Endodermal cell (in vitro differentiated cells): ENCODE measurements at places on chromosomes 6 and 20.

GRCh38 chr6:155186052-155186658 is 77.7 kb upstream of the CLDN20 start:
- DNase-seq = peak; percentile 67

- no peak for DNase-seq
Observed at GRCh38 chr20:4151991-4152695, 136.8 kb upstream of the RNF24 start.

- DNase-seq = no peak
Observed at GRCh38 chr6:70520575-70520974, 46.2 kb upstream of the SDHAF4 start.

DNA sequence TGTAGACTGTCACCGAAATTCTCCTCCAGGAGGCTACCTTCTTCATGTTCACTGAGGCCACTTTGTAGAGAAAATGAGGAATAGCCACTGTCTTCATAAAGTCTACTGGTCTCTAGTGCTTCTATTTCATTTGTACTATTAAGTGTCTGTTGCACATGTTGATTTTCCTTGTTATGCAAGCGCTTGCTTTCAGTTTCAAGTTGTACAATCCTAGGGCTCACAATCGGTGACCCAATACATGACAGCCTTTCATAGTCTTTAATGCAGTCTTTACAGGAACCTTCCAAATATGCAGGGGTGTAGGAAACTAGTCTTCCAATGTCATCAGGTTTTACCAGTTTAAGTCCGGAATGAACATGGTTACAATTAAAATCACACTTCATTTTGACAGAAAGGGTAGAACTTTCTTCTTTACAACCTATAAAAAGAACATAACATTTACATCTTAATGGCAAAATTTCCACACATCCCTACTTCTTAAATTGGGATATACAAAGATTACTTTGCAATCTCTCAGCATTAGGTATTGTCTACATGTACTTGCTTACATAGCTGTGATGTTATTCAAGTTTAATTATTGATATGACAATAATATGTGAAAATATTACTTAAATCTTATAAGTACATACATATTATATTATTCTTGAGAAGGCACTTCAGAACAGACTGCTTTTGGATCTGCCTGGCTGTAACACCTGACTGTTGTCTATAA is 7.5 kb downstream of the FBXO5 start:
- no peak for DNase-seq

DNA sequence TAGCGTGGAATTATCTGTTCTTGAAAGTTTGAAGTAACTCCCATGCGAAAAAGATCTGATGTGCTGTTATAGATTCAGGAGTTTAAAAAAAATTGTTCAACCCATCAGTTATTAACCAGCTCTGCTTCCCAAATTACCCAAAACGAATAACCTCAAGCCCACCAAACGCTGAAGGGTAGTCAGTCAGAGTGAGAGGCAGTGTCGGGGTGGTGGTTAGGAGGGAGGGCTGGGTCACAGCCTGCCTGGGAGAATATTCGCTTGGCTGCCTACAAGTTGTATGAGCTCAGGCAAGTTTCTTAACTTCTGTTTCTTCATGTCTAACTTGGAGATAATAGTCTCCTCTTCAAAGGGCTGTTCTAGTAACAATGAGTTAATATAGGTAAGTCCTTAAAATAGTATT is 114.6 kb downstream of the JPH2 start:
- no peak for DNase-seq

DNA sequence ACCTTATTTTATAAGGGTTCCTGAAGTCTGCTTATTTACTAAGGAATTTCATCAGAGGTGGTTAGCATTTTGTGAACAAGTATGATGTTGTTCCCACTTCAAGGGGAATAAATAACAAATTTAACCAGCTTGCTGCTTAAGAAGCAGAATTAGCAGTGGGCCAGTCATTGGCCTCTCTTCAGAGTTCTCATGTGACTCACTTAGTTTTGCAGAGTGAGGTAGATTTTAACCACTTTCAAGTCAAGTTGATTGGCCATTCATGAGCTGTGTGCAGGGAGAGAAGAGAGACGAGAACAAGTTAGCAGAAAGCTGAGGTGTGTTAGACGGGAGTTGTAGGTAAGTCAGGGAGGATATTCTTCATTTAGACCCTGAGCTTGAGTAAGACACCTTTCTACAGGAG is 18.1 kb downstream of the TOP1 start:
- DNase-seq = no peak

GRCh38 chr6:112806163-112806865 is 459.2 kb downstream of the RFPL4B start:
- no peak for DNase-seq

- peak; percentile 69 for DNase-seq
Observed at GRCh38 chr6:90890683-90891330, 303.9 kb upstream of the MAP3K7 start.

DNA sequence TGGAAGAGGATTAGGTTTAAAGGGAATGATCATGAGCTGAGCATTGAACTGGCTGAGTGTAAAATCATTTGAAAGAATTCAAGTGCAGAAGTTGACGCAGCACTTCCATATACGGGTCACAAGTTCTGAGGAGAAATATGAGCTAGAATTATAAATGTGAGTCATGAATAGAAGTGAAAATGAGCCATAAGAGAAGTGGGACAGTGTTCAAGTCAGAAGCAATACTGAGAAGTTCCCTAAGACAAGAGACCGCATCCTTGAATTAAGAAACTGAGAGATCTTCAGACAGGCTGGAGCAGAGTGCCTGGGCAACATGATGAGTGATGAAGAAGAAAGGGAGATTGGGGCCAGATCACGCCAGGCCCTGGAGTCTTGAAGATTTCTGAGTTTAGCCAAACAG is 209.7 kb downstream of the TBX18 start:
- DNase-seq = no peak

DNA sequence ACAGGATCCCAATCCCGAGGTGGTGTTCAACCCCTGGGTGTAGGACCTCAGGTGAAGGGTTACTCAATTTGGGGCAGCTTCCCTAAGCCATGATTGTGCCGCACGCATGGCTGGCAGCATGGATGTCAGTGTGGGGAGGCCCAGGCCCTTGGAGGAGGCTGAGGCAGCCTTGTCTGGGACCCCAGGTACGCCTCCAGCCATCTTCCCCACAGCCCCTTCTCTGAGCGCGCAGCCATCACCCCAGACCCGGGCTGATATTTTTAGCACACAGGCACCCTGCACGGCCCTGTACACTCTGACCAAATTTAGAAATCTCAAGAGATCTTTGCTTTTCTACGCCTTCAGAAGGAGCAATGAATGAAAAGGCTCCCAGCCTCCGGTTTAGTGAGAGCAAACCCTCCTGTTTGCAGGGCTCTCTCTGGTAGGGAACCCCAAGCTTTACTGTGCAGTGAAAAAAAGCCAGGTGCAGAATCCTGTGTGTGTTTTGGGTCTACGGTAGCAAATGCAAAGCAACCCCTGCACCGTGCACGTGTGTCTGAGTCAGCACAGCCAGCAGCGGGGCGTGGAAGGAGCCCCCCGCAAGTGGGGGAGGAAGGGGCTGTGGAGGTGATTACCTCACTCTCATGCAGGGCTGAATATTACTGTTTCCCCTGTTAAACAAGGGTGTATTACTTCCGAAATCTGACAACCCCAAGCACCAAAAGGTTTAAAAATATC is 44.3 kb downstream of the CTCFL start:
- DNase-seq = peak; percentile 34

DNA sequence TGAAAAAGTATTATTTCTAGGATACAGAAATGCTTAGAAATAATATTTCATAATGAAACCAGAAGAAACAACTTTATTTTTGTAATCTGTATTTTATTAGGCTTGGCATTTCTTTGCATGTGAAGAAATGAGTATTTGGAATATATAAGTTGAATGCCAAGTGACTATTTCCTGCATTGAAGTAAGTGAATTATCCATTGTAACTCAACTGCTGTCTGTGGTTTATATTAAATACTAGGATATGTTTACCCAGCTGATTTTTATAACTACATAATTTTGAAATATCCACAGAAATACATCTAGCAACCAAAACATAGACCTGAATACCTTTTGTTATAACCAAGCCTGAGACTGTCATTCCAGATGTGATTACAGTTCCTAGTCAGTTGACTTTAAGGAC is 207.6 kb downstream of the THBS2 start:
- no peak for DNase-seq

GRCh38 chr6:47278545-47278944 is 31.2 kb downstream of the TNFRSF21 start:
- DNase-seq = peak; percentile 13

GRCh38 chr20:58215116-58215515 is 13.3 kb downstream of the ANKRD60 start:
- peak; percentile 23 for DNase-seq

- DNase-seq = no peak
Observed at GRCh38 chr20:60507087-60507694, 549.0 kb downstream of the CDH26 start.

DNA sequence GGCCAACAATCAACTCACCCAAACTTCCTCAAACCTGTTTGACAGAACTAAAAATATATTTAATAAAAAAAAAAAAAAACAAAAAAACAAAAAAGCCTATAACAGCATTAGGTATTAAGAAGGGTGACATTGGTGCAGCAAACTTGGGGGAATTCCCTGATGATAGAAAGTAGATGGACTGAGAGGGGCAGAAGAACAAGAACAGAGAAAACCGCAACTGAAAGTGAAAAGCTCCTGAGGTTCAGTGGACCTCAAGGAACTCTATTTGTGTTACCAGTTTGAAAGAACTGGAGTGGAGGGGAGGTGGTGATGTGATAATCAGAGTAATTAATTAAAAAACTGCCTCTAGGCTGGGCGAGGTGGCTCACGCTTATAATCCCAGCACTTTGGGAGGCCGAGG is 53.8 kb downstream of the MACROD2 start:
- no peak for DNase-seq

DNA sequence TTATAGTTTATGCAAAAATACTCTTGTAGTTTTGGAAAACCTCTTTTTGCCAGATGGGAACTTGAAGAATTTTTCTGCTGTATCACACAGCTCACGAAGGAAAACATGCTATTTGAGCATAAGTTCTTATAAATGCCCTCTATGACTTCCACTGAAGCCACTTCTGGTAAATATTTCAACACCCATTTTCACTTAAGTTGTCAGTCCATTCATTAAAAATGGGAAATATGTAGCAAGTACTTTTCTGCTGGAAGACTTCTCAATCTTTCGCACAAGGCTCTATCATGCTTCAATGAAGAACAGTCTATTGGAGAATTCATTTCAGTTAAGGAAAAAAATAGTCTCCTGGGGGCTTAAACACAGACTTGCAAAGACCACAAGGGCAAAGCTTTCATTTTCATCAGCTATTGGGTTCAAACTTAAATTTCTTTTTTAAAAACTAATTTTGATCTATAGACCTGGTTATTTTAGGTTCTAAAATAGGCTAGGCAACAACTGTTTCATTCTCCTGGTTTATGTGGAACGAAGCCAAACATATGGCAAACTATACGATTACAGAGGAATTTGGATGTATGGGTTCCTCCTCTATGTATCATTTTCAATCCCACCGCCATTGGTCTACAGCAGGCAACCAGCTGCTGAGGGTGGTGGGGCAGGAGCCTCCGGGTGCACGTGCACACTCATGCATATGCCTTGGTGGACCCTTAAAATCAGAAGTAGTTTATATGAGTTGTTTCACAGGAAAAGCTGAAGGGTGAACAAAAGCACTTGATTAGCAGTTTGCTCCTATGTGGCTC is 38.7 kb downstream of the LAMA4 start:
- no peak for DNase-seq

GRCh38 chr20:31515775-31516107 is 1.5 kb downstream of the HM13 start:
- no peak for DNase-seq

GRCh38 chr6:52598123-52598823 is 21.4 kb upstream of the TRAM2 start:
- peak; percentile 95 for DNase-seq

GRCh38 chr20:36873498-36874189 is 2.3 kb upstream of the TLDC2 start:
- no peak for DNase-seq

DNA sequence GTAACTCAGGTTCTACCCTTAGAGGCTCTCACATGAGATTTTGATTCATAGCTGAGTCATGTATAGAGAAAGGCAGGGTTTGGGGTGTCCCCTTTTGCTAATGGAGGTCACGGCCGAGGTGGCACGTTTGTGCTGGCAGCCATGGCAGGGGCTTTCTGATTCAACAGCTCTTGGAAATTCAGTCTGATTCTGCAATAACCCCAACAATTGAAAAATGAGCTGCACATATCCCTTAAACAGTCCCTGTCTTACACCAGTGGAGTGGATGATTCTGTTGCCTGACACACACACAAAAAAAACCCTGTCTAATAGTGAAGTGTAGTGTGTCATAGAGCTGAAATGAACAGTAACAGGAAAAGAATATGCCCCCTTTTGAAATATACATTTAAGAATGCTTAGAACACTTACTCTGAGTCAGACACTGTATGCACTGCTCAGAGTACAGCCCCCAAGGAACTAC is 40.4 kb upstream of the ARG1 start:
- no peak for DNase-seq

DNA sequence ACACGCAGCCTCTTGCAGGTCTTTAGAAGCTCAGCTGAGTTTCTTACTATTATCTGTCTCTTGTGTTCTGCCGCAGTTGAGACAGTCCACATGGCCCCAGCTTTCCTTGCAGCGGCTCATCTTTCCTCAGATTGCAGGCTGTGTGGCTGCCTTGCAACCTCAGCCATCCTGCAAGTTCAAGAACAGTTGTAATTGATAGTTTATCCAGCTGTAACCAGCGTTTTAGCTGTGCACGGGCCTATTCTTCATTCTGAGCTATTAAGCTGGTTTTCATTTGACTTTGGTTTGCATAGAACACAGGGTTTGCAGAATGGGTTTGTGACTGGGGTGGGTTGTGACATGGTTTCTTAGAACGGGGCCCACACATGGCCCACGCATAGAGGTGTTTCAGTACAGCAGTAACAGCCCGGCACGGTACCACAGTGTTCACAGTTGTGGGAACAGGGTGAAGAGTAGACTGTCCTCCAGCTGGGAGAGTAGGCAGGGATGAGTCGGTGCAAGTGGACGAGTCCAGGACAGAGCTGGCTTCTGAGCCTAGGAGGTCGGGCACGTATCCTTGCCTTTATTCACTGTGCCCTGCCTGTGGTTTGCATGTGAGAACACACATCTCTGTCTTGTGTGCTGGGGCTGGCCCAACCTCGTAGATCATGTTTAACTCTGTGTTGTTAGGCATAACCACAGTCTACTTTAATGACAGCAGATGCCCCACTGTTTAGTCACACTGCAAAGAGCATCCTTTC is 89.2 kb downstream of the RPP40 start:
- DNase-seq = no peak

DNA sequence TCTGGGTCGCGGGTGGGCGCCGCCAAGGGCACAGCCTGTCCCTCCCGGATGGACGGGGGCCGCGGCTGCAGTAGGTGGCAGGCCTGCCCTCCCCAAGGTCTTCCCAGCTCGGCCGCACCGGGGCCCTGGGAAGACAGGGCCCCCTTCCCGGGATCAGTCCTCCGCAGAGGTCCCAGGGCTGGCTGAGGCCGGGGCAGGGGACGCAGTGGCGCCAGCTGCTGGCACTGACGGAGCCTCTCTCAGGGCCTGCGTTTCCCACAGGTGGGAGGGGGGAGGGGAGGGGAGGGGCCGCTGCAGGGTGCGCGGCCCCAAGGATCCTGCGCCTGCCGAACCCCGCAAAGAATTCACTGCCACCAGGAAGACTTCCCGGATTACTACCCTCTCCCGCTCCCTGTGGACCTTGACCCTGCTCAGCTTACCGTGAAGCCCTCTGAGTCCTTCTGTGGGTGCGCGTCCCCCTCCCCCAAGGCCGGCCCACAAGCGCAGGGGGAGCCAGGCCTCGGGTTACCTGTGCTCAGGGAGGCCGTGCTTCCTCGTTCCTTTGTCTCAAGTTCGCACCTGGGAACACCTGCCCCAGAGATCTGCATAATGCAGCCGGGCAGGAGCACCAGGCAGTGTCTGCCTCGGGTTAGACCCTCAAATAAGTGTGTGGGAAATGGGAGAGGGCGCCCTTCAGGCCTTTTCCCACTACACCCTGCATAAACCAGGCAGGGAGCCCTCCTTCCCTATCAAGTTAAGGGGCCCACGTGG is 5.1 kb downstream of the LZTS3 start:
- DNase-seq = peak; percentile 89
